ENCODE measurements at places on chromosomes 6 and 20.

GRCh38 chr6:164108869-164109769 lies 694.6 kb downstream of the QKI start:
- no peak for DNase-seq

GRCh38 chr6:159053781-159054398 lies 9.1 kb upstream of the TAGAP start:
- DNase-seq, result no peak

DNA sequence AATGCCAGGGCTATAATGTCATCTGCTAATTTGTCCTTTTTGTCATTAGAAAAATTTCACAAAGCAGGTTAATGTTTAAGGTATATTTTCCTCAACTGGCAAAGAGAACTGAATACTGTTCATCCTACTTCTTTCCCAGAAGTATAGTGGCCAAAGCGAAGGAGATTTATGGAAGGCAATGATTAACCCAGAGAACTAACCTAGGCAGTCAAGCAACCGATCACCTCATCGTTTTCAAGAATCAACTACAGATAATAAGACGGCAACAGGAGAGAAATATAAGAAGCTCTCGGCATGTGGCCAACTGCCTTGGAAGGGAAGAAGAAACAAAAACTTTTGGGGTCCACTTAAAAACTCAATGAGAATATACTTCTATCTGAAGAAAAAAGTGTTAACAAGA lies 38.2 kb downstream of the REV3L start:
- no peak for DNase-seq

- DNase-seq, result no peak
Observed at GRCh38 chr6:53925891-53926290, 131.1 kb downstream of the LRRC1 start.

GRCh38 chr20:15476186-15476585 lies 1097.1 kb downstream of the KIF16B start:
- no peak for DNase-seq

Data from central memory CD4-positive, alpha-beta T cell (primary cell).